ENCODE measurements at places on chromosomes 1 and 21.

DNA sequence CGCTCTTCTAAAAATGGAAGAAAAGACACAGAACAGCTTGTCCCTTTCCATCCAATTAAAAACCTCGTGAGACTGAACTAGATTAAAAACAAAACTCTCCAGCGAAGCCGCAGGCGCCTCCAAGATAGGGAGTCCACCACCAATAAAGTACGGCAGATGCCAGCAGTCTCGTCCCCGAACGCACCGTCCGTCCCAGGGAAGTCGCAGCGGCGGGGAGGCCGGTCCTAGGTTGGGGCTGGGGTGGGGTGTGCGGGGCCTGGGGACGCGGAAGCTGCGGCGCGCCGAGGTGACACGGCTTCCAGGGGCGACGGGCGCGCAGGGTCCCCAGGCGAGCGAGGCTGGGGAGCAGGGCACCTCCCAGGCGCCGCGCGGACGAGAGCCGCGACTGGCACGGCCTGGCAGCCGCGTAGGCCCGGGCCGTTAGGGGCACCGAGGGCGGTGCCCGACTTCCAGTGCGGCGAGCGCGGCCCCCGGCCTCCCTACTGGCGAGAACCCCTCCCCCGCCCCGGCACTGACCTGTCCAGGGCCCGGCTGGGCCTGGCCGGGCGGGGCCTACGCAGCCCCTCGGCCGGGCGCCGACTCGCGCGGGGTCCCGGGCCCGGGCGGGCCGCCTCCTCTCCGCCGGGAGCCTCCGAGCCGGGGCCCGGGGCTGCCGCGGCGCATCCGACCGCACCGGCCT lies 28.3 kb upstream of the A3GALT2 start:
- DNase-seq = peak; percentile 27

- DNase-seq = no peak
Observed at GRCh38 chr1:66368261-66368660, 165.7 kb upstream of the SGIP1 start.

DNA sequence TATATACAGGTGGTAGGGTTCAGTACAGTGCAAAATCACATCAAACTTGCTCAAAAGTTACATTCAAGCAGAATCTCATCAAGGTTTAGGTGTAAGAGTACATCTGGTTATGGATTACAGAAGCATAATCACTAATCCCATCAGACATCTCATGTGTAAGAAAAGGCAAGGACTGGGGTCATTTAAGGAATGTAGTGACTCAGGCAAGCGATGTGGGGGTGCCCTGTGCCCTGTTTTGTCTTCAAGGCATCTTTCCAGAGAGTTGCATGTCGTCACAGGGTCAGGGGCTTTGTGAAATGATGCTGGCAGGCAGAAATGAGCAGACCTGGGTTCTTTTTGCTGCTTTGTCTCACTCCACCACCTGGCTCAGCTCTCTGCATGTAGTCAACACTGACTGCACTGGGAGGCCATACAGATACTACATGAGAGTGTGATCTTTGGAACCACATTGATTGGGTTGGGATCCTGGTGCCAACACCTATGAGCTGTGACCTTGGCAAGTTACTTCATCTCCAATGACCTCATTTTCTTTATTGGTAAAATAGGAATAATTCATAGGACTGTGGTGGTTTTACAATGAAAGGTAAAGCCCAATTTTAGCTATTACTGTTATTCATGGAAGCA lies 8.2 kb upstream of the HHIPL2 start:
- DNase-seq = no peak

DNA sequence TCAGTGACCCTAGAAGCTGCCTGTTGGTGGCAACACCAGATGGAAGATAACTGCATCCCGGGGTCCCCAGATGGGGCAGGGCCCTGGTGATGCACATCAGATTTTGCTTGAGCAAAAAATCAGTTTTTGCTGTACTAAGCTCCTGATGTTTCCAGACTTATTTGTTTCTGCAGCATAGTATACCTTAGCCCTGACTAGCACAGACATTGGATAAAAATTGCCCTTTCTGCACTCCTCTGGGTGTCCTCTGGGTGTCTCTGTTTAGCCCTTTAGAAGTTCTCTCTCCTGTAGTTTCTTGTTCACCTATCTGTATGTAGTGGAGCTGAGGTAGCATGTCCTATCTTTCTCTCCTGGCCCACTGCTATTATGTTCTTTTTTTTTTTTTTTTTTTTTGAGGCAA lies 30.3 kb upstream of the PLA2G2C start:
- no peak for DNase-seq

DNA sequence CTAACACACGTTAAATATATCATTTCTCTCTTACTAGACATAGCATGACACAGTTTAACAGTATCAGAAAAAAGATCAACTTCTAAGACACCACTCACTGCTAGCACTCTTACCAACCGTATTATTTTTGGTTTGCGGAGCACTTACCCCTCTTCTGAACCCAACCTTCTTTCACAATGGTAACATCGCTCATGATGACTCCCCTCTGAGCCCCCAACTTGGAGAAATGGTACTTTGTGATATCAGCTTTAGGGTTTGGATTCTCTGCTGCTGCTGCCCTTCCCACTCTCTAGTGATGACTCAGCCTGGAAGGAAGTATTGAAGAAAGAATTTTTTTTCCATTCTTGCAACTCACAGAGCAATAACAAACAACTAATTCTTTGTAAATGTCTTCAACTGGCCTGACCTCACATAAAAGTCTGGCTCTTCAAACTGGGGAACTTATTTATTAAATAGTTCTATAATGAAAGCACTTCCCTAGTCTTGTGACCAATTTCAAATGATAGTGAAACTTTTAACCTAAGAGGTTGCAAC lies 7.0 kb downstream of the AKT3 start:
- DNase-seq = no peak

GRCh38 chr21:46459356-46460112 lies 843 bp downstream of the DIP2A start:
- no peak for DNase-seq

All from stimulated activated CD8-positive, alpha-beta memory T cell treated with anti-CD3 and anti-CD28 coated beads, Interleukin-15, amount 100 ng/mL, for 24 hours (primary cell).